B cell (primary cell): ENCODE measurements at places on chromosomes 16 and 17. TPM values are rescaled to one million over a fixed set of nuclear protein-coding genes. Genes with fewer than 3 reads are reported as not detected.

VTN gene
- total RNA-seq, result 0.34 TPM in 1 of 2 replicates, not detected in the other

FSCN2 gene
- total RNA-seq, result 6.3 and 7.4 TPM in 2 replicates

SYT17 gene
- total RNA-seq, result 25.1 and 27.7 TPM in 2 replicates

PTX4 gene
- total RNA-seq, result 0.22 TPM in 1 of 2 replicates, not detected in the other

GRCh38 chr16:67246756-67247191 is 507 bp downstream of the FHOD1 start:
- no peaks in the 10 kb centered on the region for H3K36me3 ChIP-seq
- no peak for DNase-seq

DNA sequence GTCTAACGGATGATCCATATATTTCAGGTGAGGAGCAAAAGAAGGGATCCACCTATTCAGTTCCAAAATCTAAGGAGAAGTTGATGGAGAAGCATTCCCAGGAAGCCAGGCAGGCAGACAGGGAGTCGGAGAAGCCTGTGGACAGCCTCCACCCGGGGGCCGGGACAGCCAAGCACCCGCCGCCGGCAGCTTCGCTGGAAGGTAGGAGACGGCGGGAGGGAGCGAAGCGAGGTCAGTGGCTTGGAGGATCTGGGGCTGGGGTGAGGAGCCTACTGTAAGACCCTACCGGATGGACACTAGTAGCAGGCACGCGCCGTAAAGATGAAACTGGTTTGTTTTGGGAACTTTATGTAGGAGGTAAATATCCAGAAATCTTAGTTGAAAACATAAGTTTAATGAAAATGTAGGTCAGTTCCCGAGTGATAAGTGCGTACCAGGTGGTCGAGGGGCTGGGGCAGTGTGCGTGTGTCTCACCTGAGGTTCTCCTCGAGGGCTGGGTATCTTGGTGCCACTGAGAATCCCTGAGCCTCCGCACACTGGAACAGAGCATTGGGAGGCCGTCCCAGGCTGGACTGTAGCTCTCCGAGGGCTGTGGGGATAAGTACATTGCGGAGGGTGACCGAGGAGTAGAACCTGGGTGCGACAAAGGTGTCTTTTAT is 714 bp downstream of the SPATA33 start:
- peaks cover 9% of the 10 kb centered on the region for H3K36me3 ChIP-seq
- DNase-seq, result no peak
- H3K4me1 ChIP-seq, result peaks cover 20% of the 10 kb centered on the region
- H3K4me3 ChIP-seq, result peak overlapping the region; percentile 96

- DNase-seq, result no peak
- H3K27ac ChIP-seq, result no peak overlapping the region
- H3K27me3 ChIP-seq, result no peaks in the 10 kb centered on the region
- H3K4me1 ChIP-seq, result no peaks in the 10 kb centered on the region
- no peaks in the 10 kb centered on the region for H3K36me3 ChIP-seq
- no peak overlapping the region for H3K4me3 ChIP-seq
These were observed 85.0 kb downstream of the PMP22 start for GRCh38 chr17:15180121-15180561.

GRCh38 chr17:78834571-78834970 is 6.0 kb downstream of the USP36 start:
- peaks cover 2% of the 10 kb centered on the region for H3K36me3 ChIP-seq
- no peak for DNase-seq
- no peaks in the 10 kb centered on the region for H3K27me3 ChIP-seq
- no peak overlapping the region for H3K4me3 ChIP-seq

GRCh38 chr17:29195465-29196081 is 15.4 kb upstream of the MYO18A start:
- H3K4me1 ChIP-seq, result peaks cover 22% of the 10 kb centered on the region
- H3K27ac ChIP-seq, result no peak overlapping the region
- H3K27me3 ChIP-seq, result no peaks in the 10 kb centered on the region
- no peaks in the 10 kb centered on the region for H3K36me3 ChIP-seq
- DNase-seq, result peak; percentile 64

GRCh38 chr17:82663381-82664275 is 15.4 kb upstream of the WDR45B start:
- H3K27me3 ChIP-seq, result no peaks in the 10 kb centered on the region
- no peak for DNase-seq
- H3K4me3 ChIP-seq, result no peak overlapping the region
- H3K36me3 ChIP-seq, result no peaks in the 10 kb centered on the region
- no peak overlapping the region for H3K27ac ChIP-seq
